ENCODE measurements at places on chromosomes 11 and 22.

- no peak for DNase-seq
Measured at GRCh38 chr22:48507595-48508350, 1319.9 kb downstream of the BRD1 start.

GRCh38 chr11:69484427-69485259 lies 3.2 kb downstream of the LINC01488 start:
- no peak for DNase-seq

DNA sequence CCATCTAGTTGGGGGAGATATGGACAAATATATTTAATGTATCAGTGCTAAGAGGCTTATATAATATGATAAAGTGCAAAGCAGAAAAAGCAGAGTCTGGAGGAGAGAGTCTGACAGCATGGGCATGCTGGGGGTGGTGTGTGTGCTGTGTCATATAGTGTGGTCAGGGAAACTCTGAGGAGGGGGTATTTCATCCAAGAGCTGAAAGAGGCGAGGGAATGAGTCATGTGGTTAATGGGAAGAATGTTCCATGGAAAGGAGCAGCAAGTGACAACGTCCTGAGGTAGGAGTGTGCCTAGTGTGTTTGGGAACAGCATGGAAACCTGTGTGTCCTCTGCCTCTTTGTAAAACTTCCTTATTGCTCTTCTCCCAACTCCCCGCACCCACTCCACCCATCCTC lies 38.0 kb downstream of the EIF3F start:
- no peak for DNase-seq

DNA sequence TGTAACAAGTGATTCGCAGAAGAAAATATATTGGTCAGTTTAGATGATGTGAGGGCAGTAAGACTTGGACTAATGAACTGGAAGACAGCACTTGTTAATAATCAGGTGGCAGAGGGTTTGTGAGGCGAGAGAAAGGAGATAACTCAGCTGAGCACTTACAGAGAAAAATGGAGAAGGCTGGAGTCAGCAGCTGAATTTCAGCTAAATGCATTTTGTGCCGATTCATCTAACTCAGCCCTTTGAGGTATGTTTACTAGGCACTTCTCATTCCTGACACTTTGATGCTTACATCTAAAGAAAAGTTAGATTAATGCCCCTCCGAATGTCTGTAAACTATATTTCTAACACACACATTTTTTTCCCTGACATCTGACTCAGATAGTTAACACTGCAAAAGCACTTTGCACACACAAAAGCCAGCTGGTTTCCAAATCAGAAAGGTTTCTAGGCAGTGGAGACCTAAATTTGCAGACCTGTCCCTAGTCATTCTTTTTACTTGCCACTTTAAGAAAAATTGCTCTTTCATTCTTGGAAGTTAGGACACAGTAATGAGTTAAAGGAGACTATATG lies 859.5 kb upstream of the CCDC90B start:
- DNase-seq, result no peak

DNA sequence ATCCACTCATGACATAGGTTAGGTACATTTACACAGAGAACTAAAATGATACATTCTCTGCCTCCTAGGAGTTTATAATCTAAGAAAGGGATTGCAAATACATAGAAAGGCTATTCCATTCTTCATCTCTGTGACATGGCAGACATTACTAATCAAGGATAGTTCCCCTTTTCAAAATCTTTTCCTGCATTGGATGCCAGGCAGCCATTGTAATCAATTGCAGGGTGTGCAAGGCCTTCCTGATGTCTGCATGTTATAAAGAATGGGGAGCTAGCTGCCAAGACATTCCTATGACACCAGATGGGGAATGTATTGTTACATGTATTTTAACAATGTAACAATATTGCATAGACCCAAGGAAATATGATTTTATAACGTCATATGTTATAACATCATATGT lies 82.0 kb downstream of the KIRREL3 start:
- DNase-seq, result no peak

DNA sequence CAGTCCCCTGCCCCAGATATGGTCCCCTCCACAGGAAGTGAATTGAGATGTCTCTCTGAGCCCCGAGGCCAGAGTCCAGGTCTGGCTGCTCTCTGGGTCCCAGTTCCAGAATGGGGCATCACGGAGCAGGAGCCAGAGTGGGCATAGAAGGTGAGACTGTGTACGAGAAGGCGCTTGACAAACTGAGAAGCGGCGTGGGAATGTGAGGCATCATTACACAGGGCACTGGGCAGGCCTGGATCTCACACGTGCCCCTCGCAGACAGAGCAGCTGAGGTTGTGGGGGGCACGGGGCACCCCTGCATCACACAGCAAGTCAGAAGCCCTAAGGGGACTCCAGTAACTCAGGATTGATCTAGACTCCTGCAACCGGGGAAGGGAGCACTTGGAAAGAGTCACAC lies 9.2 kb downstream of the STARD10 start:
- no peak for DNase-seq

GRCh38 chr22:37365950-37366349 lies 61.3 kb downstream of the ELFN2 start:
- no peak for DNase-seq

- DNase-seq, result no peak
Measured at GRCh38 chr11:36399236-36399635, 103.1 kb downstream of the PRR5L start.

DNA sequence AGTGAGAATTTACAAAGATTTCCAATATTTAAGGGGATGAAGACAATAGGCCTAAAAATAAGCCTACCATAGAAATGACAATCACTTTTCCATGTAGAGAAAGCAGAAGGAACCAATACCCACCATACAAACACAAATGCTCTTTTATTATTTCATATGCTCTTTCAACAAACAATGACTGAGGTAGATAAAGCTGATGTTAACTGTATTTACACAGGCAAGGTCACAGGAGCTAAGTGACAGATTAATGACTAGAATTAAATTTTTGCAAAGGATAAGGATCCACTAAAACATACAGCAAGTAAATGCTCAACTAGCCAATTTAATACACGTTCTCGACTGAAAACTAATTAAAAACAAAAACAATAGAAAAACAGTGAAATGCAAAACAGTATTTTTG lies 34.2 kb downstream of the PICALM start:
- no peak for DNase-seq

DNA sequence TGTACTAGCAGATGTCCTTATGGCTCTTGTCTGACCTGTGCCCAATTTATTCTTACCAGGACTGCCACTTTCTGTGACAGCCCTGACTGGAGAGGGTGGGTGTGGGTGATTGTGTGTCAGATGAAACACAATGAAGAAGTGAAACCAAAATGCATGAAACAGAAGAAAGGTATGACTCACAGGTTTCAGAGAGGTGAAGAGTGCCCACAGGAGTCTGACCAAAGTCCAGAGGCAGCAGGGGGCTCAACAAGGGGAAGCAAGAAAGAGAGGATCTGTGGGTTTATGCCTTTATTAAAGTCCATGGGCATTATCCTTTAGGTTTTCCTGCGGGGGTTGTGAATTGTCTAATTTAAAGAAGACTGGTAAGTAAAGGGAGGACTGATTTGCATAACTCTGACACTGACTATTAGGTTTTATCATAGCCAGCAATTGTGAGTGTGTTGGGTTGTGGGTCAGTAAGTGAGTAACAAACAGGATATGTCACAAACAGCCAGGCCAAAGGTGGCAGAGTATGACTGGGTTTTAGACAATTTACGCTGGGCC lies 3.9 kb upstream of the OR4C6 start:
- DNase-seq, result no peak

DNA sequence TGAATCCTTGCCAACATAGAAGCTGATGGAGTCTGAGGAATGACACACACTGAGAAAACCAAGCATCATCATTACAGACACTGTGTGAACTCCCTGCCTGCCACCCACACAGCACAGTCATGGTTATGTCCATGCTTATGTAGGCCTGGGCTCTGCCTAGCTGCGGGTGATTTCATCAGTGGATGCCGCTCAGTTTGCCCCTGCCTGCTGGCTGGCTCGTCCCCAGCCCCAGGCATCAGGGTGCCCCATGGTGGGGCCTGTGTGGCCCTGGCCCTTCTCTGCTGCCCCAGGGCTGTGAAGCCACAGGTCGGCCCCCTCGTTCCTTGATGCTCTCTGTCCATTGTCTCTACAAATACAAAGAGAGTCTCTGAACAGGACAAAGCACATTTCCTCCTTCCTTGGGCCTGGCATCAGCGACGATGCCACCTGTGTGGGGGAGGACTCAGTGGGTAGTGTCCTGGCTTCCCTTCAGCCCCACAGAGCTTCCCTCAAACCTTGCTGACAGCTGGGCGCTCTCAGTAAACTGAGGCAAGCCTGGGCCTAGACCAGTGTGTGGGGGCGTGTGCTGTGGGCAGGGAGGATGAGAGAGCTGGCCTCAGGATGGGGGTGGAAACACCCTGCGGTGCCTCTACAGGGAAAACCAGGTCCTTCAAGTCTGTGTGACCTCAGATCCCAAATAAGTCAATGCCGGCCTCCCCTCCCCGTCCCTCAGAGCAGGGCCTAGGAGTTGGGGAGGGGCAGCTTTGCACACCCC lies 20.0 kb upstream of the TUB start:
- DNase-seq, result no peak

GRCh38 chr11:69504576-69505335 lies 23.3 kb downstream of the LINC01488 start:
- DNase-seq, result no peak

GRCh38 chr22:32897400-32897799 lies 95.9 kb downstream of the TIMP3 start:
- DNase-seq, result no peak

GRCh38 chr11:47340980-47341775 lies 11.3 kb downstream of the MYBPC3 start:
- no peak for DNase-seq

GRCh38 chr11:47188259-47188658 lies 2.0 kb upstream of the PACSIN3 start:
- DNase-seq, result no peak

Measured in stimulated activated CD4-positive, alpha-beta T cell treated with anti-CD3 and anti-CD28 coated beads, Interleukin-12 subunit alpha, Interleukin-12 subunit beta, amount 100 ng/mL, for 4 hours (primary cell).